ENCODE measurements at places on chromosomes 4 and X.

DNA sequence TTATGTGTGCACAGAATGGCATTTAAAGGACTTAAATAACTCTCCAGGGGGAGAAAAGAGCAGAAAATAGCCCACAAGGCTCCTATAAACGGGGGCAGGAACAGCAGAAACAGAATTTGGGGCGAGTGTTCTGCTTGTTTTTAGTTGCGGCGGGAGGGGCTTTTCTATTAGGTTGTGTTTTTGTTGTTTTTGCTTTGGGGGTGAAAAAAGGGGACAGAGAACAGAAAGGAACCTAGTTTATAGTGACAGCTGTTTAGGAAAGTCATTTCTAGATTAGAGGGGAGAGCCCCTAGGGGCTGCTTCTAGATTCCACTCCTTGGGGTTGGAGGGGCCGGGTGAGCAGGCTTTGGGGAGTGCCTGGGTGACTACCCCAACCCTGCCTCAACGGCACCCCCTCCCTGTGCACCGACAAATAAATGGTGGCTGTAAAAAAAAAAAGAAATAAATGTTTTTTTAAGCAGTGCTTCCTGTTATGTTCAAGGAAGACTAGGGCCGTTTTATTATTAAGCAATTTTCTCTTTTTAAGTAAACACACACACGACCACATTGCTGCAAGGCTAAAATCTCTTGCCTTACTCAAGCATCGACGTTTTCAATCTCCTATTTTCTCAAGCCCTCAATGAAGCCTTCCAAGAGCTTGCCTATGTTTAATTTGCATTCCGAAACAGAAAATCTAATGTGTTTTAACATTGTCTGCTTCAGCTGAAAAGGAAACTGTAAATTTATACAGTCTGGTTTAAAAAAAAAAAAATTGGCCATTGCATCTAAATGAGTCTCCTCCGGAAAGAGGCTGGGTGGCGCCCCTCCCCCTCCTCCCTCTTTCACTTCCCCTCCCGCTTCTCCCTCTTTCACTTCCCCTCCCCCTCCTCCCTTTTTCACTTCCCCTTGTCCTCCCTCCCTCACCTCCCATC, 123.3 kb upstream of the TBL1X start:
- no peak for DNase-seq

DNA sequence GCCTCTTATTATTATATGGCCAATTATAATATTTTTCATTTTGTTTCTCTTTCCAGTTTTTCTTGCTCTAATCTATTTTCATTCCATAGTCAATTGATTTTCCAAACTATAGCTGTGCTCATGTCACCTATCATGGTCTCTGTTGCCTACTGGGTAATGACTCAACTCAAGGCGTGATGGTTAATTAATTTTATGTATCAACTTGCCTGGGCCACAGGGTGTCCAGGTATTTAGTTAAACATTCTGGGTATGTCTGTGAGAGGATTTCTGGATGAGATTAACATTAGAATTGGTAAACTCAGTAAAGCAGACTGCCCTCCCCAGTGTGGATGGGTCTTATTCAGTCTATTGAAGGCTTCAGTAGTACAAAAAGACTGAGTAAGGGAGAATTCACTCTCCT, 9.9 kb downstream of the FHIP1A start:
- DNase-seq: no peak

- DNase-seq: no peak
Observed at GRCh38 chrX:53584891-53585290, 101.6 kb downstream of the HUWE1 start.

- peak; percentile 12 for DNase-seq
Observed at GRCh38 chr4:112031712-112032328, 113.4 kb upstream of the FAM241A start.

All from progenitor cell of endocrine pancreas (in vitro differentiated cells).